Activated CD4-positive, alpha-beta T cell treated with anti-CD3 and anti-CD28 coated beads for 36 hours (primary cell): ENCODE measurements at places on chromosomes 2 and 18.
A peak's percentile ranks its signal among the peaks of the same experiment; 100 is the strongest.

DNA sequence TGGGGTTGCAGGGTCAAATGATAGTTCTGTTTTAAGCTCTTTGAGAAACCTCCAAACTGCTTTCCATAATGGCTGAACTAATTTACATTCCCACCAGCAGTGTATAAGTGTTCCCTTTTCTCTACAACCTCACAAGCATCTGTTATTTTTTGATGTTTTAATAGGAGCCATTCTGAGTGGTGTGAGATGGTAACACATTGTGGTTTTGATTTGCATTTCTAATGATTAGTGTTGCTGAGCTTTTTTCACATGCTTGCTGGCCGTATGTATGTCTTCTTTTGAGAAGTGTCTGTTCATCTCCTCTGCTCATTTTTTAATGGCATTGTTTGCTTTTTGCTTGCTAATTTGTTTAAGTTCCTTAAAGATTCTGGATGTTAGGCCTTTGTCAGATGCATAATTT, 107.7 kb downstream of the PDE11A start:
- no peak for DNase-seq

DNA sequence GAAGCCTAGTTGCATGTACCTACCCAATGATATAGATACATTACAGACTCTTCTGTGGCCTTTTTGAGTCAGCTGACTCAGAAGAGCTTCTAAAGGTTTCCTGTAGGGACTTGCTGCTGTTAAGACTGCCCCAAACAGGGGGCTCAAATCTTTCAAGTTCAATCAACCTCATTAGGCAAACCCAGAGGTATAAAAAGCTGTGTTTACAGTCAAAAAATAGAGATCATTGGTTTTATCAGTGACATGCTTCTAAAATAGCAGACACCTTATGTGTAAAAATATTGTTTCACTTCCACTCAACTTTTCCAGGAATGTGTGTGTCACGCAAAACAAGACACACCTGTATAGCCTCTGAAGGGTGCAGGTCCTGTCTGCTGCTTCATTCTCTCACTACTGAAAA, 624.3 kb upstream of the FANCL start:
- DNase-seq = no peak

DNA sequence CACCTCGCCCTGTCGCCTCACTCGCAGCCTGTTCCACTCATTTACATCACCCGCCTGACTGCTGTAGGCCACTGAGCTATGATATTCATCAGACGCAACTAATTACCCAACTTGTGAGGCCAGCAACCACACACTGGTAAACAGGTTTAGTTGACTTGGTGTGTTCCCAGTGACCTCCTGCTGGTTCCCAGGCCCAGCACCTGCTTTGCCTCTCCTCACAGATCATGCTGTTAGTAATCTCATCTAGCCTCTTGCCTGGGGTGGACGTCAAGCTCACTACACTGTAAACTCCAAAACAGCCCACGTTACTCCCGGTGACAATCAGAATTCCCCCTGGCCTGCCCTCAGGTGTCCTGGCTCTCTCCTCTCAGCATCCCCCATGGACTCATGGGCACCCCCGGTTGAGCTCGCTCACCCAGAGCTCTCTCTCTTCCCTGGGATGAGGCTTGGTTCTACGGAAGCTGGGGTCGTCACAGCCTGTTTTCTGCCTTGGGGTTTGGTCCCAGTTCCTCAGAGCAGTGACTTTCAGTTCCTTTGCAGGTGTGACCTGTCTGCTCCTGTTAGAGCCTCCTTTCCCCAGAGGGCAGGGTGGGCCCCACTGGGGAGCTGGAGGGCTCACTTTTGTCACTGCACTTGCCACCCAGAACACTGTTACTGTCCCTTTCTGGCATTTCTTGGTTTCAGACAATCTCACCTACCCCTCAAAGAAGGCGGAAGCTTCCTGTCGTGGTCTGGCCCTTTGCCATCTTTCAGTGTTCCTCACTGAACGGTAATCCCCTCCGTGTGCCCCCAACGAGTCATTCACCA, 40.3 kb downstream of the INPP5D start:
- peak; percentile 81 for DNase-seq

GRCh38 chr2:27891673-27892105, 1.2 kb downstream of the BABAM2 start:
- DNase-seq = no peak

DNA sequence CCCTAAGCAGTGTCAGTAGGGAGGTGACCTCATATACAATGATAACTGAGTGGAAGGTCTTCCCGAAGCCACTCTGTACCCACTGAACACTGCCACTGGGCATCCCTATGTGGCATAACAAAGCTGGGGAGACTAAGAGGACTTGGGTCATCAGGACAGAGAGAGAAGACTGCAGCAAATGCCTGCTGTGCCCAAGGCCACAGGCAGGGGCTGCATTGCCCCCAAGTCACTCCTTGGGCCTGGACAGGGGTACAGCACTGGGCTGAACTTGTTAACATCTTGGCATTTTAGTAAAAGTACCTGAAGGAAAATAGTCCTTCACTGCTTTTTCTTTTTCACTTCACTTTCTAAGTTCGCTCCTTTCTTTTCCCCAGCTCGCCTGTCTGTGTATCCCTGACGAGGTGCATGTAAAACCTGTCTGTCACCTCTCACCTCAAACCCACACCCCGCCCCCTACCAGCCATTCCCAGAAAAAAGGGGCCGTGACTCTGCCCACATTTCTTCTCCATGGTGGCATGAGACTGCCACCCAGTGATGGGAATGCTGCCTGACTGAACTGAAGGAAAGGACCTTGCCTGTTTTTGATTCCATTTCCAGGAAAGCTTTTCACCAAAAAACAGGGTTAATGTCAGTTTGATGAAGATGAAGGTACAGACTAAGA, 62.9 kb downstream of the MTHFD2 start:
- DNase-seq = peak; percentile 12

- DNase-seq = no peak
Observed at GRCh38 chr2:235757212-235757611, 263.4 kb downstream of the AGAP1 start.

GRCh38 chr2:172293952-172294351, 133.4 kb upstream of the ITGA6 start:
- DNase-seq = no peak

GRCh38 chr2:12636837-12637581, 79.7 kb upstream of the TRIB2 start:
- no peak for DNase-seq

DNA sequence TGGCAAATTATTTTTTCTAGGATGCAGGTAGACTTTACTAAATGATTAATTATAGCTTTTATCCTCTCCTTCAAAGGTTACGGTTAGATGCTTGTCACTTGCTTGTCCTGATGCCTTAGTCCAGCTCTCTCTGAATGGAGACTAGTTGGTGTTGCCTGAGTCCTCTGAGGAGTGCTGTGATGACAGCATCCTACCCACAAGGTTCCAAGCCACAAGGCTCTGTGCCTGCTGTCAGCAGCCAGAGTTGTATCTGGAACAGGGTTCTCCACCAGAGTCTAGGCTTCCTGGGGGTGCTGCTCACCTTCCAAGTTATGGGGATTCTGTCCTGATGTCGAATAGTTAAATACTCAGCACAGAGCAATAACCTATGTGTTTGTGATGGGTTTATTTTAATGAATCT, 125.7 kb downstream of the GALNT1 start:
- no peak for DNase-seq

DNA sequence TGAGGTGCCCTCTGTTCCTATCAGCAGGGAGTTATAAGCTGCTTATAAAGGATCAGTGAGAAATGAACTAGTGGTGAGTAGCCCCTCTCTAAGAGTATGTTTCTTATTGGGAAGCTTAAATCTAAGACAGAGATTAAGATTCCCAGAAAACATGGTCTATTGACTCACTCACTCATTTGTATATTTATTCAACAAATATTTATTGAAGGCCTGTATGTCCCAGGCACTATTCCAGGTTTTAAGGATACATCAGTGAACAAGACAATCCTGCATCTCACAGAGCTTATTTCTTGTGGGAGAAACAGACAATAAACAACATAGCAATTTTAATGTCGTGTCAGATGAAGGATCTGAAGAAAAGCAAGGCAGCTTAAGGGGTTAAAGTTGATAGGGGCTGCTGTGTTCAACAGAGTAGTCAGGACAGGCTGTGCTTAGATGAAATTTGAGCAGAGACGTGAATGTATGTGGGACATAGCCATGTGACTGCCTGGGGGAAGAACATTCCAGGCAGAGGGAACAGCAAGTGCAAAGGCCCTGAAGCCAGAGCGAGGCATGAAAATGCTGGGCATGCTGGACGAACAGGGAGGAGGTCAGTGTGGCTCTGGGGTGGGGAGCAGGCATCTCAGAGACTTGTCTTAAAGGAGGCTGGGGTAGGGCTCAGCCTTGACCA, 14.8 kb upstream of the PSD4 start:
- no peak for DNase-seq

DNA sequence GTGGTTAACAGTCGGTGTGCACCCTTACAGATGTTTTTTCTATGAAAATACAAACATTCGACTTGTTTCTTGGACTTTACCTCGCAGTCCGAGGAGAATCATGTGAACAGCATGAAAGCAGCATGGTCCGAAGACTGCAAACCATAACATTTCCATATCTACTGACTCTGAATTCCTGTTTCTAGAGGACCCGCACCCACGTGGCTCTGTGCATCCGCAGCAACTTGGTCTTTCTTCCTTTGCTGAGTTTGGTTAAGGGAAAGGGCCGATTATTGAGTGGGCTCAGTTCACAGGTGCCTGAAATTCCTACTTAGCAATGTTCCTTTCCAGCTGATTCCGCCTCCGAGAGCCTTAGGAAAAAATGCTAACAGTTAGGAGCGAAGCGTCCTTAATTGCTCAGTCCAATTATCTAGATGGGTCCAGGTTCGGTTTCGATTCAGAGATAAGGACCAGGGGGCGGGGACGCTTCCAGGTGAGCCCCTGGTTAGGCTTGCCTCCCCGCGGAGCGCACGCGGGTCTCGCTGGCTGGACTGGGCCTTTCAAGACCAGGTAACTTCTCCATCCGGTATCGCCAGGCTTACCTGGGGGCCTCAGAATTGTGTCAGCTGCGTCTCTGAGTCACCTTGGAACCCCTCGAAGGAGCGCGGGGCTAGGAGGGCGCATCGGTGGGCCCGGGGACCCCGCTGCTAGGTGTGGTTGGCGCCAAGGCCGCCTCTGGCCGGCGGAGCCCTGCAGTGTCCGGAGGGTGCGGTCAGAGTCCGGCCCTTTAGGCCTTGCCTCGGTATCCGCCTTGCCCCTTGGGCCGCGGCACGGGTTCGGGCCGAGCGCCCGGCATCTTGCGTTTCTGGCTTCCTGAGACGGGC, 1.1 kb upstream of the B3GNT2 start:
- DNase-seq = no peak

DNA sequence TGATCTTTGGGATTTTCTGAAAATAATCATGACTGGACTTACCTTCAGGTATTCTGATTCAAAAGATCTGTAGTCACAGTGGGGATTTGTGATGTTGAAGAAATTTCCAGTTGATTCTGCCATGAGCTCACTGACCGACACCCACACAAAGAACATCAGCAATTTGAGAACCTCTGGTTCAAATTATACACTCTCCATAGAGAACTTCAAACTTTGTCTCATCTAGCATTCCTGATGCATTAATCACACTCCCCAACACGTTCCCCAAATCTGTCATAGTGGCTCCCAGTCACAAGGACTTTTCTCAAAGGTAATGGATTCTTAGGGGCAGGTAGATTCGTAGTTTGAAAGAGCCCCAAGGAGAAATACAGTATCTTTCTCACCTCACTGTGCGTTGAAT, 584.3 kb downstream of the FBXO15 start:
- no peak for DNase-seq

- DNase-seq = no peak
Observed at GRCh38 chr2:135555311-135555710, 24.0 kb downstream of the R3HDM1 start.

DNA sequence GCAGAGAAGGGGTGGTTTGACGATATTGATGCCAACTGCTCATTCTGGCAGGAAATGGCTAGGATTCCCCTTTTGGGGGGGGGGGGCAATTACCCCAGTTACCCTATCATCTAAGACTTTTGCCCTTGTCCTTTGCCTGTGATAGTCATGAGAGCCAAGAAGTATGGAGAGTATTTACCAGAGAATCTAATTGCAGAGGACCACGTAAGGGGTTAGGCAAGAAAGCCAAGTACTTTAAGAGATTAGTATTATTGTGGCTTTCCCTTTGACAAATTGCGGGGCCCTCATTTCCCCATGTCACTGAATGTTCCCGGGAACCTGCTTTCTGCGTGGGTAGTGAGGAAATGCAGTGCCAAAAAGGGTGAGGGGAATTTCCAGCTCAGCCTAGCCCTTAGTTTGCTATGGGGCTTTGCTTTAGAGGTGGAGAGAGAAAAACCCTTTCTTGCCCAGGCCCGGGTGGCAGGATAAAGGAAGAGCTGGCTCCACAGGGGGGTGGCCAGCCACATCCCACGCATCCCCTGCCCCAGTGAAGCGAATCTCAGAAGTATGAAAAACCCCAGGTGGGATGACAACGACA, 1.5 kb downstream of the AQP4 start:
- no peak for DNase-seq

- DNase-seq = no peak
Observed at GRCh38 chr2:124316133-124316532, 291.0 kb downstream of the CNTNAP5 start.

DNA sequence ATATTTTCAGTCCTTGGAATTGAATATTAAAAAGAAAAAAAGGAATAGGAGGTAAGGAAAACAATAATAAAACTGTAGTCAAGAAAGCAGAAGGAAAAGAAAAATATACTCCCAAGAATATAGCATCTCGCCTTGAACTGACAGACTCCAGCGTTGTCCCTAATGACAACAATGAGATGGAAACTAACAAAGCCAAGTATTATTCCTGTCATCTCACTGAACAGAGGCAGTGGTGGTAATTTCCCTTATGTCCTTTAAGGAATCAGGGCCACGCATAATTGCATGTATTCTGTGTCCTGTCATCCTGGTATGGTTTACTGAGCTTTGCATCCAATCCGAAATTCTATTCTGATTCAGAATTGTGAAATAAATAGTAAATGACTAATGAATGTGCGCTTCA, 158.9 kb downstream of the LRRTM4 start:
- DNase-seq = no peak

- DNase-seq = no peak
Observed at GRCh38 chr18:13364721-13365205, 146.2 kb downstream of the LDLRAD4 start.

DNA sequence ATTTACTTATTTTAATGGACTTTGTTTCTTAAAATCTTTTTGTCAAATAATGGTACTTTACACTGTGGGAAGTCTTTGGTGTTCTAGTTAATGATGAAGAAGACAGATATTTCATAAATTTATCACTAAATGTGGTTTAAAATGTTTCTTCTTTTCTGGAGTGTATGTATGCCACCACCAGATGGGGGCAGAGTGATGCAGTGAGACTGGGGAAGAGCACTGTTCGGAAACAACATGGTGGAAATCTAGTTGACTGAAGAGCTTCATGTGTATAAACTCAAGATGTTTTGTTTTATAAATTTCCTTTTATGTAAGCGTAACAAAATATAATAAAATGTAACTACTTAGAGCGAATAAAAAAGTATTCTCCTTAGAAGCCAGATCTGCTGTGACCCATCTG, 195.1 kb downstream of the KCNE4 start:
- DNase-seq = peak; percentile 4

DNA sequence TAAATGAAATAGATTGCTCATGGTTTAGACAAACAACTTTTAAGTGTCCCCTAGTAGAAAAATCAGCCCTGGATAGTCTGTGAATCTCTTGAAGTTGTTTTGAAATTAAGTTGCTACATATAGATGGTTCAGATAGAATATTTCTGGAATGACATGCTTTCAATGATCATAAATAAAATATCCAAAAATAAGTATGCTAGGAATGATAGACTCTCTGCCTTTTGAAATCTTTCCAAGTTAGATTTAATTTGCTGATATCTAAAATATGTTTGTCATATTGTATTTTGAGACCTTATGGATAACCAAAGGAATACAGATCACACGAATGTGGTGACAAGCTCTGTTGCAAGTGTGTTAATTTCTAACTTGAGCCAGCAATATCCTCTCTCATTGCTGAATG, 488.7 kb downstream of the THSD7B start:
- no peak for DNase-seq

- DNase-seq = no peak
Observed at GRCh38 chr2:121427187-121427689, 103.4 kb upstream of the RNU4ATAC start.
